ENCODE measurements at places on chromosomes 3 and 15.

DNA sequence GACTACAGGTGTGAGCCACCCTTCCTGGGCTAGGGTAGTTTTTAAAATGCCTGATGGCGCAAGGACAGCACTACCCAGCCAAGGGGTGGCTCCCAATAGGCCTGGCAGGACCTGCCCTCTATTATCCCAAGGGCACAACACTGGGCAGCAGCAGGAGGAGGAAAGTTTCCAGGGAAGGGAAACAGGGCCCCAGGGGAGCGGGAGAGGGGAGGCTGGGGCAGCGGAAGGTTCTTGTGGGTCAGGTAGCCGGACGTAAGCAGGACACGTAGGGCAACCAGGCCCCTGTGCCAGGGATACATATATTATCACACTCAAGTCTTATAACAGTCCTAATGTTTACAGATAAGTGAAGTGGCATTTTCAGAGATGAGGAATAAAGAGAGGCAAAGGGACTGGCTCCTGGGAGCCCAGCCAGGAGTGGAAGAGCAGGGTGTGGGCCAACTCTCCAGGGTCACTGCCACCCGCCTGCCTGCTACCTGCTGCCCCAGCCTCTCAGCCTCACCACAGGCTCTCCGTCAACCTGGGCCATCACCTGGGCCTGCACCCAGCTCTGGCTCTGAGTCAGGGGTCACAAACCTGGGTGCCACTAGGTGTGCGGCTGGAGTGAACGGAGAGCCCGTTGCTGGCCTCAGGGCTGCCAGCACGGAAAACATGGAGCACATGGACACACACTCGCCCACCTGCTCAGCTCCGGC is 73.2 kb upstream of the SNRPA1 start:
- no peak for DNase-seq

GRCh38 chr15:91555312-91555711 is 298.2 kb upstream of the SLCO3A1 start:
- DNase-seq: no peak

DNA sequence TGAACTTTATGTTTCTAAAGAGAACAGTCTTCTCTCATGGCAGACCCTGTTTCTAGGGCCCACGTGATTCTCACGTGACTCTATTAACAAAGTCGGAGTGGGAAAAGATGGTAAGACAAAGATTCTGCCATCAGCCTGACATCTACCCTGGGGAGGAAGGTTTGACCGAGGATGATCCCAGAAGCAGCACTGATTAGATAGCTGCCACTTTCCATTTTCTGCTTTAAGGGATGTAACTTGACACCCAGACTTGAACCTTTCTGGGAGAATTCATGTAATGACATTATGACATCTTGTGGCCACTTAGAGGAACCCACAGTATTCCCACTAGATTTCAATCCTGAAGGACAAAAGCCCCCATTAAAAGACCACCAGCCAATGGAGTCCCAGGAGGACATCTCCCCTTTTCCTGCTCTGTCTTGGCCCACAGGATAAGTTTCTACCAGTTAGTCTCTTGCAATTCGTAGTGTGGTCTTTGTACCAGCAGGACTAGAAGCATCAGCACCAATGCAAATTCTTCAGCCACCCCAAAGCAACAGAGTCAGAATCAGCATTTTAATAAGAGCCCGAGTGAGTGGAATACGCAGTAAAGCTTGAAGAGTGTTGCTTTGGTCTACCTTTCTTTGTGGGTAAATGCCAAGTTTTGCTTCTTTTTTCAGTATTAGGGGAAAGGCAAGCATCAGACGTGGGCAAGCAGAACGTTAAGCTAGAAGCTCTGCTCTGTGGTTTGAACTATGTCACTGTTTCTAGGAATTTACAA is 480.5 kb upstream of the PROK2 start:
- DNase-seq: no peak

DNA sequence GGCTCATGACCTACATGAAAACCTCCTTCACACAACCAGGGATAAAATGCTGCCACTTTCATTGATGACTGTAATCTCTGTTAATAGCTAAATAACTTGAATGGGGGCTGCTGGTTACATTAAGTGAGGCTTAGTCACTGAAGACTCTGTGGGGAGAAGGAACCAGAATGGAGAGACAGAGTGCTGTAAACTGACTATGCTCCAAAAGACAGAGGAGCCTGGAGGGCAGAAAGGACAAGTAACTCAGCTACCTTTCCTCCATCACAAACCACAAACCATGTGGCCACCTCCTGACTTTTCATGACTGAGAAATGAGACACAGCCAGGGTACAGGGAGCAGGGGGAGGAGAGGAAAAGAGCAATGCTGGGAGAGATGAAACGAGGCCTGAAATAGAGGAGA is 97.1 kb upstream of the TRIM42 start:
- DNase-seq: no peak

DNA sequence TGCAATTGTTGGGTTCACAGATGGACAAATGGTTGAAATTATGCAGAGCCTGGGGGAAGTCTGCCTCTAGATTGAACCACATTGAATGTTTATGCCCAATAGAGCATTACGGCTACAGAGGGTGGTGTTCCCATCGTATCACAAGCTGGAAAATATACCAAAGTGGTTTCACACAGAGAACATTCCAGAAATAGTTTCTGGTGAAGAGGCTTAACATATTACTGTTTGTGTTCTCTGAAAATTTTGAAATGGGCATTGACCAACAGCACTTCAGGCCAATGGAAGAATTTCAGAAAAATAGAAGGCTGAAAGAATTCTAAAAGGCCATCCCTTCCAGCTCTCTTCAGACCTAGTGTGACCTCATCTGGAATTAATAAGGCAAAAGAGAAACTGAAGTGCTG is 203.9 kb downstream of the NEK10 start:
- DNase-seq: no peak

DNA sequence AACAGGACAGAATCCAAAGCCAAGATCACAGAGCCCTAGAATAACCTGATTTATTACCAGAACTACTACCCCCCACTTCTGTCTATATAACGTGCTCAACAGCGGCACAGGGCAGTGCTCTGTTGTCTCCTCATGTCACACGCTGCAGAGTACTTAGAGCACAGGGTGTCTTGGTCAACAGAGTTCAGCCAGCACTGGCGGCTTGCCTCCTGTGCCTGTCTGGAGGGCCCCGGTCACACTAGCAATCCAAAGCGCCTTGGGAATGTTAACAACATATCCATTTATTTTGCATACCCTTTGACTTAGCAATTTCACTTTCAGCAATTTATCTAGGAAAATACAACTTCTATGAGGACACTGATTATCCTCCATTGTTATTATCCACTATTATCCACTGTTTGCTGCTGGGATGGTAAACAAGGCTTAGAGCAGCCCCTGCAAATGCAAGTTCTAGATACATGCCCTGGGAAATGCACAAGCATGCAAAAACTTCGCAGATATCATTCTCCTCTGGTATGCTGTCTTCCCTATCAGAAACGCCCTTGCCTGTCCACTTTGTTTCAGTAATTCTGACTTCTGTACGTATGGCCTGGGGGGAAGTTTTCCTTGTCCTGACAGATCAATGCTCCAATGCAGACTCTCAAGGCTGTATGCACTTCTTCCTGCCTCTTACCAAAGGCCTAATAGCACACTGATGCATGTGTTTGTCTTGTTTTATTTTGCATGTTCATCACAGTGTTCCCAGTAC is 86.2 kb upstream of the OCA2 start:
- no peak for DNase-seq

GRCh38 chr15:26773067-26773877 is 406 bp upstream of the GABRB3 start:
- DNase-seq: no peak

GRCh38 chr3:129439226-129439816 is 427 bp downstream of the MBD4 start:
- no peak for DNase-seq

- DNase-seq: no peak
Observed at GRCh38 chr3:153043729-153044328, 118.2 kb upstream of the RAP2B start.

GRCh38 chr3:28972921-28973320 is 307.9 kb upstream of the RBMS3 start:
- DNase-seq: no peak

GRCh38 chr3:100245136-100245535 is 15.7 kb upstream of the TBC1D23 start:
- no peak for DNase-seq

GRCh38 chr3:193777524-193777923 is 184.5 kb downstream of the OPA1 start:
- DNase-seq: no peak

- DNase-seq: no peak
Observed at GRCh38 chr15:29711531-29711930, 110.7 kb downstream of the TJP1 start.

- DNase-seq: no peak
Observed at GRCh38 chr3:94082391-94082937, 19.6 kb downstream of the NSUN3 start.

Data from stimulated activated CD4-positive, alpha-beta T cell treated with anti-CD3 and anti-CD28 coated beads, Interleukin-12 subunit alpha, Interleukin-12 subunit beta, amount 100 ng/mL, for 48 hours (primary cell).